ENCODE measurements at places on chromosomes 11 and 22.
A peak's percentile ranks its signal among the peaks of the same experiment; 100 is the strongest.

DNA sequence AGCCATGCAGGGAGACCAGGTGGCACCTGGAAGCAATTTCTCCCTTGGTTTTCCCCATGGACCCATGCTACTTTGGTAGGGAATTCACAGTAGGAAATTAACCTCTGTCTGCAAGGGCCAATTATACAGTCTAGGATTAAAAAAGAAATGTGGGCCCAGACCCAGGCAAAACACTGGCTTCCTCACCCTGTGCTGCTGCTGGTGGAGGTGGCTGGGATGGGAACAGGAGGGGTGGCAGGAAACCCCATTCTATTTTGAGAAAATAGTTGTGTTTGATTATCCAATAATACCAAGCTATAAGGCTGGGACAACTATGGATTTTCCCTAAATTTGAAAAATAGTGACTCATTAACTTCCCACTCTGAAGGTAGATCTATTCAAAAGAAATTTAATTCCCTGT lies 417.0 kb upstream of the NARS2 start:
- H3K27ac ChIP-seq = no peak overlapping the region
- no peaks in the 10 kb centered on the region for H3K27me3 ChIP-seq
- DNase-seq = no peak
- H3K4me3 ChIP-seq = no peak overlapping the region
- no peaks in the 10 kb centered on the region for H3K36me3 ChIP-seq

- H3K4me3 ChIP-seq = no peak overlapping the region
- DNase-seq = no peak
- no peaks in the 10 kb centered on the region for H3K36me3 ChIP-seq
- H3K4me1 ChIP-seq = no peaks in the 10 kb centered on the region
- H3K27me3 ChIP-seq = no peaks in the 10 kb centered on the region
These were observed 50.0 kb upstream of the LYVE1 start for GRCh38 chr11:10618490-10618889.

GRCh38 chr22:42964994-42965699 lies 49.8 kb downstream of the PACSIN2 start:
- H3K27ac ChIP-seq = no peak overlapping the region
- peak overlapping the region; percentile 0 for H3K4me3 ChIP-seq
- DNase-seq = peak; percentile 54
- H3K27me3 ChIP-seq = no peaks in the 10 kb centered on the region

GRCh38 chr11:69089258-69089657 lies 40.5 kb downstream of the TPCN2 start:
- no peak overlapping the region for H3K27ac ChIP-seq
- H3K4me1 ChIP-seq = no peaks in the 10 kb centered on the region
- H3K36me3 ChIP-seq = peaks cover 46% of the 10 kb centered on the region
- H3K27me3 ChIP-seq = no peaks in the 10 kb centered on the region
- H3K4me3 ChIP-seq = no peak overlapping the region

DNA sequence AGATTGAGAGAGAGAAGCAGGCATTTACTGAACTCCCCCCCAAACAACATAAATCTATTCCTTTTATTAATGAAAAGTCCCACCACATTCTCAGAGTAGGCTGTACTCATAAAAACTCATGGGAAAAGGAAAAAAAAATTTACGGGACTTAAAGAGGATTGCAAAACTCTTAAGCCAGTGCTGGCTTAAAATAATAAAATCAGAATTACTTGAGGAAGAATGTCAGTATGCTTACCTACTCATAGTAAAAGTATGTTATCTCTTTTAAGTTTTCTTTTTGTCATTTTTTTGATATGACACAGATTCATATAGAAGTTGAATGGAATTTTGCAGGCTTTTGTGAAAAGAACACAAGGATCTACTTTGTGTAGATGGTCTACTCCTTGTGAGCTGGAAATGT lies 126.3 kb downstream of the LUZP2 start:
- no peak overlapping the region for H3K4me3 ChIP-seq
- no peaks in the 10 kb centered on the region for H3K4me1 ChIP-seq
- H3K27ac ChIP-seq = no peak overlapping the region
- no peaks in the 10 kb centered on the region for H3K27me3 ChIP-seq

DNA sequence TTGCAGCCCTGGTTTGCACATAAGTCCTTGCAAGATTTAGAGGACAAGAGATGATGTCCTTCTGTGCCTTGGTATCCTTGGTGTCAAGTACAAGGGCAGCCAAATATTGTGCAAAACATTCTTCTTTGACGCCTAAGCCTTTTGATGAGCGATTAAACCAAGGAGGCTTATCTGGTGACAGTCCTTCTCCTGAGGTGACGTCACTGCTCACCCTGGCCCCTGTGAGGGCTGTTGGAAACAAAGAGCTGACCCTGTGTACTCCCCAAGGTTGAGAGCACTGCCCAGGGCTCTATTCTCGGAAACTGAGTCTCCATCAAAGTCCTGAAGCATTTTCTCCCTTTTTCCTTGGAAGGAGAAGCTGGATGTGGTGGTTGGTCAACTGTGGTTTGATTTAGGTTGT lies 4.7 kb upstream of the GRAMD1B start:
- H3K4me3 ChIP-seq = no peak overlapping the region
- H3K36me3 ChIP-seq = no peaks in the 10 kb centered on the region
- no peak for DNase-seq
- H3K4me1 ChIP-seq = 0 out of 2 replicates have a peak, but pooled peaks cover 7% of the 10 kb centered on the region

- H3K27ac ChIP-seq = no peak overlapping the region
- peaks cover 60% of the 10 kb centered on the region for H3K36me3 ChIP-seq
- no peak for DNase-seq
- no peak overlapping the region for H3K4me3 ChIP-seq
- no peaks in the 10 kb centered on the region for H3K4me1 ChIP-seq
- H3K27me3 ChIP-seq = no peaks in the 10 kb centered on the region
These were observed 14.1 kb downstream of the TMEM123 start for GRCh38 chr11:102438311-102439062.

DNA sequence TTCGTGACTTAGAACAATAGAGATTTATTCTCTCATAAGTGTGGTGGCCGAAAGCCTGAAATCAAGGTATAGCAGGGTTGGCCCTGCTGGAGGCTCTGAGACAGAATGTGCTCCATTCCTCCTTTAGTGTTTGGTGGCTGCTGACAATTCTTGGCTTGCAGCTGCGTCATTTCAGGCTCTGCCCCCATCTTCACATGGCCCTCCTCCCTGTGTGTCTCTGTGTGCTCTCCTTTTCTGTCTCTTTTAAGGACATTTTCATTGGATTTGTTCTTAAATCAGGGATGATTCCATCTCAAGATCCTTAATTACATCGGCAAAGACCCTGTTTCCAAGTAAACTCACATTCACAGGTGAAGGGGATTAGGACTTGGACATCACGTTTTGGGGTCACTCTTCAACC lies 10.2 kb upstream of the APOL6 start:
- peaks cover 1% of the 10 kb centered on the region for H3K4me1 ChIP-seq
- DNase-seq = no peak
- H3K36me3 ChIP-seq = no peaks in the 10 kb centered on the region
- no peak overlapping the region for H3K27ac ChIP-seq
- H3K27me3 ChIP-seq = no peaks in the 10 kb centered on the region

DNA sequence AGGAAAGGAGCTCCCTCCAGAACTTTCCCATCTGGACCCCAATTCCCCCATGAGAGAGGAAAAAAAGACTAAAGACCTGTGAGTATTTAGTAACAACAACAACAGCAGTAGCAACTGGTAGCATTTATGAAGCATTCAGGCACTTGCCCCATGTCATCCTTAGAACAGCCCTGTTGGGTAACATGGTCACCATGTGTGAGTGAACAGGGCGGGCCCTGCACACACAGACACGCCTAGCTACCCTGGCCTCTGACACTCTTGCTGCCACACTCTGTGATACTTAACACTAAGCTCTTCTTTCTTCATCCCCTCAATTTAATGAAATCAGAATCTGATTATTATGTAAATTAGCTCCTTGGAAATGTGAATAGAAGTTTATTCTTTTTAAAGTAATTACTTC lies 26.1 kb upstream of the SLC25A18 start:
- peaks cover 3% of the 10 kb centered on the region for H3K4me1 ChIP-seq
- no peaks in the 10 kb centered on the region for H3K27me3 ChIP-seq
- H3K4me3 ChIP-seq = no peak overlapping the region
- peaks cover 85% of the 10 kb centered on the region for H3K36me3 ChIP-seq
- DNase-seq = no peak

GRCh38 chr11:94117871-94118270 lies 10.8 kb upstream of the PANX1 start:
- peaks cover 17% of the 10 kb centered on the region for H3K36me3 ChIP-seq
- H3K27me3 ChIP-seq = no peaks in the 10 kb centered on the region
- H3K4me1 ChIP-seq = peaks cover 7% of the 10 kb centered on the region
- H3K4me3 ChIP-seq = no peak overlapping the region

DNA sequence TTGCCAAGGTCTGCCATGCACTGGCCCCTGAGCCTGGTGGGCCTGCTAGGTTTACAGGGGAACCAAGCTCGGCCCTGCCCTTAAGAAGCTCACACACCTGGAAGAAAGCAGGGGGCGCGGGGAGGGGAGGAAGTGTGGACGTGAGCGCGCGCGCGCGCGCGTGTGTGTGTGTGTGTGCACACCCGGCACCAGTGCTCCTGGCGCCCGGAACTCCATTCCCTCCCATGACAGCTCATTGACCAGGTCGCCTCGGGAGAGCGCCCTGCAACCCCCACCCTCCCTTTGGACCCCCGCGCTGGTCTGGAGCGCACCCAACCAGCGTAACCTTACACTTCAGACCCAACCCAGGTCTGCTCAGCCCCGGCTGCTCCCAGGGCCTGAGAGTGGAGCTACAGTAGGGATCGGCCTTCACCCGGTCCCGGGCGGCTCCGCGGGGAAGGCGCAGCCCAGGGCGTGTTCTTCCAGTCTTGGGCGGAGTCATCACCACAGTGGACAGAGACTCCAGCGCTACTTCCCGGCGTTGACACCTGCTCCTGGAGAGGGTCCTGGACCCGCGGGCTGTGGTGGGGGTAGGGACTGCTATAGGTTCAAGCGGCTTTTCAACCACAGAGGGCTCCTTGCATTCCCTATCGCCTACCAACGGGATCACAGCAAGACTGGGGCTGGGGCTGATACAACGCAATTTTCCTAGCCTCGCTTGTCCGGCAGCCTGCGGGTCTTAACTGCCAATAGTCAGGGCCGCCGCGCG lies 1.5 kb downstream of the GALNT18 start:
- H3K36me3 ChIP-seq = no peaks in the 10 kb centered on the region
- DNase-seq = peak; percentile 65

DNA sequence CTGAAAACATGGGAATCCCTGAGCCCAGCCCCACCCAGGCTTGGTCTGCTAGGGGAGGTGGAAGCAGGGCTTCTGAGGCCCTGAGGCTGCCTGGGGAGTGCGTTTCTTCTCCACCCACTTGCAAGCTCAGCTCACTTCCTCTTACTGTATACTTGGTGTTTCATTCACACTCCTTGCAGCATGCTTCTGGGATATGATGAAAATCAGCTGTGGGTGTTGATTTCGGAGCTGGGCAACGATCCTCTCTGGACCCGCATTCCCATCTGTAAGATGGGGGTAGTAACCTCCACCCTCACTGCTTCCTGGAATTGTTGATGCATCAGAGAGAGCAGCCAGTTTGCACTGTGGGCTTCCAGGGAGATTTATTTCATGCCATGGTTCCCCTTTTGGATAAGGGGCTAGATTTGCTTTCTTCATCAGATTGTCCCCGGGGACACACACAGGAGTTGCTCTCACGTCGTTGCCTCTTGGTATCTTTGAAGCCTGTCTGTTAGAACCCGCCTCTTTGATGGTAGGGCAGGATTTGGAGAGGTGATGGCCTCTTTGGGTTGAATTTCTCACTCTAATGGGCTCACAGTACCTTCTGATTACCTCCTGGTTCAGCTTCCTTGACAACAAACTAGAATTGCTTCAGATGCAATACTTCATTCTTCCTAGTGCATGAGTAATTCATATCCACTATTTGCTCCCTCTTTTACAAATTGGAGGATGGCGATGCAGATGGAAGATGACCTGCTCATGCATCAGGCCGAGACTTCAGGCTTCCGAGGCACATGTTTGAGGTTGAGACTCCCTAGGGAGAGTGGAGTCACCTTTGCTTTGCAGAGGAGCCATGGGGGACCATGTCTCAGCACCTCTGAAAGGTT lies 40.4 kb downstream of the BCR start:
- no peak overlapping the region for H3K27ac ChIP-seq
- H3K4me3 ChIP-seq = peak overlapping the region; percentile 30
- peaks cover 25% of the 10 kb centered on the region for H3K4me1 ChIP-seq

DNA sequence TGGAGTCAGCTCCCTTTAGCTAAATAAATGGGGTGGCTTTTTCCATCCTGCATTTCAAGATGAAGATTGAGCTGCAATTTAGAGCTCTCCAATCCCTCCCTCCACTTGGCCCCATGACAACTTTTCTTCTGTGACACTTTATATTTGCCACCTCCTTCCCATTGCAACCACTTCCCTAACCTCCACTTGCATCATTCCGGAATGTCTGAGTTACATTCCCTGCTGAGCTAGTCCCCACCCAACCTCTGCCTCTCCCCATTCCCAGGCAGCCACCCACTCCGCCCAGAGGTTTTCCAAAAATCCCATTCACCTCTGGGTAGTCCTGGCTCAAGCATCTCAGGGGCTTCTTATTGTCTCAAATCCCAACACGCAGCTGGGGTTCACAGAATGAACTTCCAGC lies 24.7 kb downstream of the PC start:
- H3K4me3 ChIP-seq = no peak overlapping the region
- H3K27ac ChIP-seq = no peak overlapping the region
- H3K4me1 ChIP-seq = no peaks in the 10 kb centered on the region
- DNase-seq = no peak
